Stimulated activated naive CD4-positive, alpha-beta T cell (primary cell): ENCODE measurements at places on chromosomes 5 and 9.

DNA sequence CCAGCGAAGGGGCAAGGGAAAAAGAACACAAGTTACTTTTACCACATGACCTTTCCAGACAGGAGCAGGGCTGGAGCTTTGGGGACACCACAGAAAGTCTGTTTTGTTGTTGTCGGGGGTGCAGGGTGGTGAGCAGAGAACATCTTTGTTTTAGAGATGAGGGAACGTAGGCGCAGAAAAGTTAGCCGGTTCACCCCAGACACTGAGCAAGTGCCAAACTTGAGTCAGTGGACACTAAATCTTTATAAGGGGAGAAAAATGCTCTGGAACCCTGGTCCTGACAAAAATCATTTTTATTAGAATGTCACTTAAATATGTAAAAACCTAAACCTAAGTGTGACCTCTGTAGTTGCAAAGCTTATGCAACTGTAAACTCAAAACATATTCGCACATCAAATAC lies 126.4 kb upstream of the GAS1 start:
- DNase-seq: no peak

GRCh38 chr5:12837592-12837991 lies 933.3 kb upstream of the CTNND2 start:
- no peak for DNase-seq

- no peak for DNase-seq
These were observed 204.4 kb downstream of the EFNA5 start for GRCh38 chr5:107466233-107466769.

DNA sequence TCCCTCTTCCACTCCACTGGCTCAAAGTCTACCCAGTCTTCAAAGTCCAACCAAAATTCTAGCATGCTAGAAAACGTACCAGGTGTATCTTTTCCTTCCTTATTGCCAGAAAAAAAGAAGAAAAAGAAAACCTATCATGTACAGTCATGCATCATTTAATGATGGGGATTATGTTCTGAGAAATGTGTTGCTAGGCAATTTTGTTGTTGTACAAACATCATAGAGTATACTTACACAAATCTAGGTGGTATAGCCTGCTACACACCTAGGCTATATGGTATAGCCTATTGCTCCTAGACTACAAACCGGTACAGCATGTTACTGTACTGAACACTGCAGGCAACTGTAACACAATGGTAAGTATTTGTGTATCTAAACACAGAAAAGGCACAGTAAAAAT lies 104.8 kb downstream of the SREK1 start:
- DNase-seq: no peak

GRCh38 chr9:116928884-116929283 lies 241.8 kb downstream of the TRIM32 start:
- no peak for DNase-seq

DNA sequence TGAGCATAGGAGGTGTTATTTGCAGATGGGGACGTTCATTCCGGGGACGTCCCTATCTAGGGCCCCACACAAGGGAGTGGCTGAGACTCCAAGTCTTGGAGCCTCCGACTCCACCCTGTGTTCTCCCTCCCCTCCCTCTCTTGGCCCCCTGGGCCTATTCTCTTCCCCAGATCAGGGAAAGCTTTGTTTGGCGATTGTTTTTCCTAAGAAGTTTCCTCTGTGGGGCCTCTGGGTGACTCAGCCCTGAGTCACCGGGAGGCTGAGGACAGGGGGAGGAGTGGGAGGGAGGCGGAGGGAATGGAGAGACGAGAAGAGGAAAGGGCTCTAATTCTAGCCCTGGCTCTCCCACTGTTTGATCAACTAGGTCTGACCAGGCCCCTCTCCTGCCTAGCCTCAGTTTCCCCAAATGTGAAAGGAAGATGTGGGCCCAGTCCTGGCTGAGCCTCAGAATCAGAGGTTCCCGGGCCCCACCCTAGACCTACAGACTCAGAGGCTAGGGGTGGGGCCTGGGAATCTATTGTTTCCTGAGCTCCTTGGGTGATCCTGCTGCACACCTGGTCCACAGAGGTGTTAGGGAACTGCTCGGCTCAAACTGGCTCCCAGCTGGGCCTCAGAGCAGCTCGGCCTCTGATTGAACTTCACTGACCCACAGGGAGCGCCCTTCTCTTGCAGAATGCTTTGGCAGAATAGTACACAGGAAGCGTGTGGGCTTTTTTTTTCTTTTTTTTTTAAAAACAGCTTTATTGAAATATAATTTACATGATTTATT lies 19.2 kb downstream of the GSN start:
- DNase-seq: no peak

DNA sequence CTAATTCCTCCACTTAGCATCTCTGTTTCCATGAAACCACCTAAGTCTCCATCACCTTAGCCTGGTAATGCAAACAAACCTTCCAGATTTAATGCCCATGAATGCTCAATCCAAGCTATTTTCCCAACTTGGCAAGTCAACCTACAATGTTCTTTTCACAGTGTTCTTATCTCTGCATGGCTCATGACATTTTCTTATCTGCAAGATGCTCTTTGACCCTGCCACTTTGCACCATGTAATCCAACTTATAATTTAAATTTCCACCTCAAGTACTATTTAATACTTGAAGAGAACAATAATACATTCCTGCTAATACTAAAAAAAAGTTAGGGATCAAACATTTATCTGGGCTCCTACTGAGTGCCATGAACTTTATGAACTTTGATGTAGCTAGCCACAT lies 164.3 kb downstream of the TMEM232 start:
- DNase-seq: no peak
